ENCODE measurements at places on chromosomes 5 and 9. TPM values are rescaled to one million over a fixed set of nuclear protein-coding genes. Genes with fewer than 3 reads are reported as not detected.

Gene ERCC8
- 13.1 TPM for total RNA-seq

Gene PCDHGB7
- 23.6 TPM for total RNA-seq

Gene PTGES
- 47.7 TPM for total RNA-seq

Gene CTXN3
- not detected for total RNA-seq

Gene RFESD
- total RNA-seq, result 1.3 TPM

Gene PCDHB9
- total RNA-seq, result 0.08 TPM

Gene CLIC3
- 3.1 TPM for total RNA-seq

Gene HCN1
- not detected for total RNA-seq

Gene NELFB
- 49.1 TPM for total RNA-seq

Gene NR3C1
- 39.2 TPM for total RNA-seq

Gene DDX4
- not detected for total RNA-seq

Gene LARP1
- 69.2 TPM for total RNA-seq

Gene TPPP
- total RNA-seq, result not detected

Gene ZBTB34
- 4.7 TPM for total RNA-seq

Gene CFAP77
- not detected for total RNA-seq

Gene IDNK
- total RNA-seq, result 0.48 TPM

Gene SLF1
- total RNA-seq, result 10.5 TPM

Gene WDR38
- not detected for total RNA-seq

Gene HMMR
- 15.6 TPM for total RNA-seq

Gene PCDHGB1
- 2.2 TPM for total RNA-seq

Gene TMEFF1
- 1.2 TPM for total RNA-seq

Gene RASEF
- 0.39 TPM for total RNA-seq

Gene BNIP1
- total RNA-seq, result 22.8 TPM

Gene SLC9A3
- total RNA-seq, result 1.6 TPM

Gene FXN
- total RNA-seq, result 7.1 TPM

Gene PFN3
- not detected for total RNA-seq

Gene CCNI2
- under 0.01 TPM for total RNA-seq

Gene UTP15
- 12.3 TPM for total RNA-seq

Gene PCDHA6
- not detected for total RNA-seq

Gene GKAP1
- total RNA-seq, result 0.39 TPM

Gene RANBP3L
- total RNA-seq, result 0.13 TPM

Gene SRD5A1
- 5.2 TPM for total RNA-seq

Gene PCDHGB2
- 3.0 TPM for total RNA-seq

Gene TEX48
- total RNA-seq, result not detected

Gene IL13
- total RNA-seq, result not detected

Gene ZFP62
- total RNA-seq, result 8.0 TPM

Gene SLC6A18
- not detected for total RNA-seq

Gene SHISAL2B
- total RNA-seq, result not detected

Gene ADGRD2
- total RNA-seq, result not detected

Gene RNF183
- total RNA-seq, result not detected

Gene FGF18
- not detected for total RNA-seq

Gene PRDM9
- not detected for total RNA-seq

Gene GHR
- total RNA-seq, result 3.2 TPM

Gene PCDHA4
- total RNA-seq, result not detected

Gene AGTPBP1
- total RNA-seq, result 8.8 TPM

Gene SPATA31C1
- not detected for total RNA-seq

Gene CEP72
- 1.6 TPM for total RNA-seq

Gene NEUROG1
- total RNA-seq, result not detected

Gene PCDHA12
- under 0.01 TPM for total RNA-seq

Gene TICAM2
- 4.9 TPM for total RNA-seq

Gene C7
- total RNA-seq, result 3.1 TPM

Gene OBP2B
- total RNA-seq, result not detected

Gene F12
- 1.0 TPM for total RNA-seq

Gene CDH18
- 1.3 TPM for total RNA-seq

Gene CBY3
- total RNA-seq, result not detected

Gene INSL4
- total RNA-seq, result not detected

Gene ZNF879
- total RNA-seq, result 2.1 TPM
